Left lung (tissue), 14 donors: ENCODE measurements at places on chromosomes 4 and X. TPM values are rescaled to one million over a fixed set of nuclear protein-coding genes. Genes with fewer than 3 reads are reported as not detected.

DNA sequence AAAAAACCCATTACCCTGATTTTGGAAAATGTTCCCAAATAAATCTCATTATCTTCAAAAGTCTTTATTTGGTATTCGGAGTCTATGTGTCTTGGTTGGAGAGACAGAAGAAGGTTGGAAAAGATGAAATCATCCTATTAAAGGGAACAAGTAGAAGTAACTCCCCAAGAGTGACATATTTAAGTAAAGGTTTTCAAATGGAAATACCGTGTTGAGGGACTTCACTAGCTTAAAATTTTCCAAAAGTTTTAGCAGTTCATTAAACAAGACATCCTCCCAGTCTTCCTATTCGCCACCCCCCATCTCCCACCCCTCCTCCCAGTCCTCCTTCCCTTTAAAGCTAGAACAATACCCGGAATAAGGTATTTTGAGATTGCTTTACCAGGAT lies 62.7 kb upstream of the CCDC160 start:
- no peak for DNase-seq

- DNase-seq, result no peak
These were observed 97.7 kb downstream of the TMA16 start for GRCh38 chr4:163592212-163592611.

- DNase-seq, result no peak
These were observed 72.1 kb upstream of the IGFBP7 start for GRCh38 chr4:57182132-57182874.

DNA sequence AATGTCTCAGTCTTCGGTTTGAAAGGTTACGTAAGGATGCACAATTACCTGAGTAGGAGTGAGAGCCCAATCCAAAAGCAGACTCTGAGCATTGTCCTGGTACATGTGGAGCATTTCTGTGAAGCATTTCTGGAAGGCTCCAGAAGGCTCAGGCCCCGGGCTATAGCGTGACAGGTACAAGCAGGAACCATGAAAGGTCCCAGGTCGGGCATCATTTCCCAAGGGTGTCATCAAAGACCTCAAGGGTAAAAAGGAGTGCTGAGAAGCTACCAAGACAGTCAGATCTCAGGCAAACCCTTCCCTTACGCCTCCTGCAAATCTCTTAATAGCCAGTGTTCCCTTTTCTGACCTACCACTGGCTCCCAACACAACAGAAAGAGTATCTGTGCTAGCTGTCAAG lies 30.8 kb downstream of the GPC4 start:
- no peak for DNase-seq

- DNase-seq, result no peak
These were observed 339.7 kb upstream of the PCDH7 start for GRCh38 chr4:30380404-30380998.

DNA sequence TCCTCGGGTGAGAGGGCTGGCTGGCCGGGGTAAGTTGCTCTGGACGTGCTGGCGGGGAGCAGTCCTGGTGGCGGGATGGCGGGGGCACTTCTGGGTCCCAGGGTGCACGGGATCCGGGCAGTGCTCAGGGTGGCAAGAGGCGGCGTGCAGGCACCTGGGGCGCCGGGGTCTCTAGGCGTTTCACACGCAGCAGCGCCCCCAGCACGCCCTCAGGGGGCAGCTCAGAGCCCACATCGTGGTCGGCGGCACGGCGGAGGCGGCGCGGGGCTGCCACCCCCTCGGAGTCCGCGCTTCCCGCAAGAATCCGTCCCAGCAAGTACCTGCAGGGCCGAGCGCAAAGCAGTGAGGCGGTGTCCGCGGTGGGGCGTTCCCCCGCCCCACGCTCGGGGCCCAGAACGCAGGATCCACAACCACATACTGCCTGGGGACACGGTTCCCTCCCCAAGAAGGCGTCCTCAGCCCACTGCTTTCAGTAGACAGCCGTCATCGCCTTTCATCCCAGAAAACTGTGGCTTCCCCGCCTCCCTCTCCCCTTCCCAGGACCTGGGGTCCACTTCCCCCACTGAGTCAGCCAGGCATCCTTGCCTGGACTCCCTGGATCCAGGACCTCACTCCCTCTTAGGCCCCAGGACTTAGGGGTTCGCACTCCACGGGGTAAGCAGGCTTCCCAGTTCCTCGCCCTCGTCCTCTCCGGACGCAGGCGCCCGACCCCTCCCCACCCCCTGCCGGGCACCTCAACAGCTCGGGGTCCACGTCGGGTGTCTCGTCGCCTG lies 4.1 kb downstream of the PCSK1N start:
- no peak for DNase-seq

DNA sequence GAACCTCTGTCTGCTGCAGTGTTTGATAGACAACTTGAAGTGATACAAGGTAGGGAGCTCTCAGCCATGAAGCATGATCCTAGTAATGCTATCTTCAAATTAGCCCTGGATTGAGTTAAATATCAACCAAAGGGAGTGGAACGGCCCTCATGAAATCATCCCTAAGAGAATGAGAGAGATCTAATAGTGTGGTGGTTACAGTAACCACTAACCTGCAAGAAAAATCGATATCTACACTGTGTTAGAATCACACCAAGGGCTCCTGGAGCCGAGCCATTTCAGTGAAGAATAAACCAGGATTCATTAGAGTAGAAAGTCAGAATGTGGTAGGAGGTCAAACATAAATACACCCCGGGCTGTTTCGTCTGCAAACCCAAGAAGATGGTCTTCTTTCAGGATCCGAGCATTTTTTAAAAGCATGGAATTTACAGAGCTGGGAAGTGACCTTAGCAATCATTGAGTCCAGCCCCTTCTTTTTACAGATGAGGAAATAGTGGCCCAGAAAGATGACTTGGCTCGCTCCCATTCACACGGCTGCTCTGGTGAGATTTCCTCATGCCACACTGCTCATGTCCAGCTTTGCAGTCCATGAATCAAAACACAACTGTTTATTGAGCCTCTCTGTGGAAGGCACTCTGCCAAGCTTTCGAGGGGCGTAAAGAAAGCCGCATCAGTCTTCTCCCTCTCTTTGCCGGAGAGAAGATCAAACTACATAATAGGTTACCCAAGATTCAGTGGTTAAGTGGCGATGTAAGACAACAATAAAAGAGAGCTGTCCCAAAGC lies 5.5 kb upstream of the DCTD start:
- no peak for DNase-seq

GRCh38 chrX:9301836-9302235 lies 163.0 kb upstream of the TBL1X start:
- no peak for DNase-seq

DNA sequence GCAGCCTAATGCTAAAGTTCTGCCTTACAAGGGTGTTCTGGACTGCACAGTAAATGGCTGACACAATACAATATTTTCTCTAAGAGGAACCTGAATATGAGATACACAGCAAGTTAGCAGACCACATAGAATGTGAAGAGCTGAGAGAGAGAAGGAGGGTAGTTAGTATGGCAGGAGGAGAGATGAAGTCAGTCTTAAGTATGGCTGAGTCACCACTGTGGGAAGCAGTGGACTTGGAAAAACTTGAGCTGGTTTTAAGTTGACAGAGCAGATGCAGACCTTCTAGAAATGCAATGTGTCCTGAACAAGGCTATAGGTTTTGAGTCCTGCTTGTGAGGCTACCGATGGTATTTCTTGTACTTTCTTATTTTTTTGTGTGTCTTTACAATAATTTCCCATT lies 172.5 kb downstream of the SH2D1A start:
- DNase-seq, result no peak

DNA sequence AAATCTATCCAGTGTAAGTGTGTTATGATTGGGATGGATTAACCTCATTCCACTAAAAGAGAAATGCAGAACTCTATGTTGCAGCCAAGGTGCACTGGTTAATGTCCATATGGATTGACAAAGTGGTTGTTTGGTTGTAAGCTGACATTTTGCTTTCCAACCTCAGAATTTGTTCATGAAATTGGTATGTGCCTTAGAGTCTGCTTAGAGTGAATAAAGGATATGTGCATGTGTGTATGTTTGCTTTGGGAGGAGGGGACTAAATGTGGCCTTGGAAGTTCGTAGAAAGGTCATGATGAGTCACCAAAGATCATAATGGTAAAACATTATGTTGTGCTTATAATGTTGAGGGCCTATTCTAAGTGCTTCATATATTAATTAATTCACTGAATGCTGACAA lies 44.1 kb upstream of the MBNL3 start:
- DNase-seq, result no peak

- no peak for DNase-seq
These were observed 69.4 kb upstream of the HGFAC start for GRCh38 chr4:3372264-3372932.

DNA sequence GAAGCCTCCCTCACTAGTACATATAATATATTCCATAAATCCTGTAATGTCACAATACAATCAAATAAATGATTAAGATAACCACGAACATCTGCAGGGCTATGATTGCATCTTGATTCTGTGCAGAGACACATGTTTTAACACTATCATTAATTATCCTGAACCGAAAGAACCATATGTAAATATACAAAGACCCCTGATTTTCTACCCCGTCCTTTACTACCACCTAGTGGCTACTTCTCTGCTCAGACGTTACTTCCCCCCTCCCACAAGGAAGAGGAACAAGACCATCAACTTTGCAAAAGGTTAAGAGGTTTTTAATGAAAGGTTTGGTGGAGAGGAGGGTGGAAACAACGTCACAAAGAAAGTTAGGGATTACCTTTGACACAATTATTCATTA lies 134.0 kb downstream of the COL4A6 start:
- no peak for DNase-seq

DNA sequence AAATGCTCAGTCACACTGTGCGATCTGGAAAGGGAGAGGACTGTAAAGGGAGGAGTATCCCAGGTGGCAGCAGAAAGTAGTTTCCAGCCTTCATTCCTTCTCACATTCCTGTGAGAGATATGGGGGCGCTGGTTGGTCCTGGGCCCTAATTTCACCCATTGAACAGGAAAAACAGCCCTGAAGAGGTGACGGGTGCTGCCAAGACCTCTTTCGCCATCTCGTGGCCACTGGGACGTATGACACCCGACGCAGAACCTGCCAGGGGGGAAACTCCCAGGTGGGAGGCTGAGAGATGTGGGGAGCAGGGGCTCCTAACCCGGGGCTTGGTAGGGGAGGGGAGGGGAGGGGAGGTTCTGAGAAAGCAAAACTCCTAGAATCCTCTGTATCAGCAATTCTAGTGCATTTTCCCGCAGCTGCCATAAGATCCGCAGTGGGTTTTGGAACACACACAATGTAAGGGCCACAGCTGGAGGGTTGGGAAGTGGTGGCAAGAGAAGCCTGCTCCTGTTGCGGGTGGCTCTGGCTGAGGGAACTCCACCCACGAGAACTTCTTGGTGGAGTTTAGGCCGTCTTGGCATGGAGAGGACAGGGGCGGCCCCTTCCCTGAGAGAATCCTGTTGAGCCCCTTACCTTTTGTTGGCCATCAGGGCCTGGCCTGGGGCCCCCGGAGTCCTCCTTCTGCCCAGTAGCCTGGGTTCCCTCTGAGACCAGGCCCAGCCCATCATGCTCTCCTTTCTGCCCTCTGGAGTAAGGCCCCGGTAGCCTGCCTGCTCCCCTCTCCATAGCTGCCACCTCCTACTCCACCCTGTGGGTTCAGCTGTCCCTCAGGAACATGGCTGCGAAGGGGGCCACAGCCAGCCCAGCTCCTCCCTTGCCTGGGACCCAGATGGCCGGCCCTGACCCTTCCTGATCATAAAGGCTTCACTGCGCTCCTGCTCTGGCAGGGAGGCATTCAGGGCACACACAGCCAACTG lies 134.1 kb downstream of the OR13H1 start:
- DNase-seq, result peak; percentile 42

CRLF2 gene
- polyA plus RNA-seq, result 0.08 TPM

DLG3 gene
- 53.8 TPM for polyA plus RNA-seq

PPARGC1A gene
- 5.0 TPM for polyA plus RNA-seq

LONRF3 gene
- 3.6 TPM for polyA plus RNA-seq

ERAS gene
- polyA plus RNA-seq, result 0.26 TPM
